Ovary (tissue), 10 donors: ENCODE measurements at places on chromosomes 5 and 9. TPM values are rescaled to one million over a fixed set of nuclear protein-coding genes. Genes with fewer than 3 reads are reported as not detected.
A peak's percentile ranks its signal among the peaks of the same experiment; 100 is the strongest.

Gene FAM153A
- total RNA-seq: 33.8 TPM

Gene AGXT2
- not detected for total RNA-seq

Gene GAS1
- total RNA-seq: 79.6 TPM

Gene GFRA3
- not detected for total RNA-seq

Gene SPINK4
- not detected for total RNA-seq

Gene PLAC8L1
- not detected for total RNA-seq

- peak; percentile 30 for DNase-seq
Measured at GRCh38 chr5:132226516-132227234, 978 bp downstream of the P4HA2 start.

DNA sequence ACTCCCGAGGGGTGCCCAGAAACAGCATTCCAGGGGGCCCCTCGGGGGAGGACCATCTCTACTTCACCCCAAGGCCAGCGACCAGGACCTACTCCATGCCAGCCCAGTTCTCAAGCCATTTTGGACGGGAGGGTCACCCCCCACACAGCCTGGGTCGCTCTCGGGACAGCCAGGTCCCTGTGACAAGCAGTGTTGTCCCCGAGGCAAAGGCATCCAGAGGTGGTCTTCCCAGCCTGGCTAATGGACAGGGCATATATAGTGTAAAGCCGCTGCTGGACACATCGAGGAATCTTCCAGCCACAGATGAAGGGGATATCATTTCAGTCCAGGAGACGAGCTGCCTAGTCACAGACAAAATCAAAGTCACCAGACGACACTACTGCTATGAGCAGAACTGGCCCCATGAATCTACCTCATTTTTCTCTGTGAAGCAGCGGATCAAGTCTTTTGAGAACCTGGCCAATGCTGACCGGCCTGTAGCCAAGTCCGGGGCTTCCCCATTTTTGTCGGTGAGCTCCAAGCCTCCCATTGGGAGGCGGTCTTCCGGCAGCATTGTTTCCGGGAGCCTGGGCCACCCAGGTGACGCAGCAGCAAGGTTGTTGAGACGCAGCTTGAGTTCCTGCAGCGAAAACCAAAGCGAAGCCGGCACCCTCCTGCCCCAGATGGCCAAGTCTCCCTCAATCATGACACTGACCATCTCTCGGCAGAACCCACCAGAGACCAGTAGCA, 83.9 kb downstream of the GOLPH3 start:
- peak; percentile 14 for DNase-seq

DNA sequence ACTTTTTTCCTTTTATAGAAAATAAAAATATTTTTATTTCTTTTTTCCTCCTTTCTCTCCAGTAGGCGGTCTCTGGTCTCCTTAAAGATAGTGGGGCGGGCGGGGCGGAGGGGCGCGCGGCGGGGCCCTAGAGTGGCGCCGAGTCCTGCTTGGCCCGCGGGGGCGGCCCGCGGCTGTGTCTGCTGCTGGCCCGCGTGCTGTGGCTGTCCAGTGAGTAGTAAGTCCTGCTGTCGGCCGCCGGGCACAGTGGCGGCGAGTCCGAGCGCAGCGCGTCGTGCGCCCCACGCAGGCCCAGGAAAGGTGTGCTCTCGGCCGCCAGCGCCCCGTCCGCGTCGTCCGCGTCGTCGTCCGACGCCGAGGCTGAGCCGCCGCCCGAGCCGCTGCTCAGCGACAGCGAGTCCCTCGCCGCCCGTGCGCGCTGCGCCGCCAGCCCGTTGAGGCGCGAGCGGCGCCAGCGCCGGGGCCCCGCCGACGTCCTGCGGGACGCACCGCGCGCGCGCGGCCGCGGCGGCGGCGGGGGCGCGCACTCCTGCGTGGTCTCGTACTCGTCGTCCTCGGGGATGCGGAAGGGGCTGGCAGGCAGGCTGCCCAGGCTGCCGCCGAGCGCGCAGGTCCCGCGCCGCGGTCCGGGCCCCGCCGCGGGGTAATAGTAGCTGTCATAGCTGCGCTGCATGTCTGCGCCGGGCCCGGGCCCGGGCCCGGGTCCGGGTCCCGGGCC, 52.3 kb downstream of the PSD2 start:
- peak; percentile 78 for DNase-seq

GRCh38 chr5:50320131-50320749, 120.8 kb downstream of the EMB start:
- no peak for DNase-seq

- peak; percentile 91 for DNase-seq
Measured at GRCh38 chr9:129175825-129176633, 2.0 kb downstream of the IER5L start.

GRCh38 chr5:91206103-91206502, 177.0 kb downstream of the ARRDC3 start:
- DNase-seq: no peak

DNA sequence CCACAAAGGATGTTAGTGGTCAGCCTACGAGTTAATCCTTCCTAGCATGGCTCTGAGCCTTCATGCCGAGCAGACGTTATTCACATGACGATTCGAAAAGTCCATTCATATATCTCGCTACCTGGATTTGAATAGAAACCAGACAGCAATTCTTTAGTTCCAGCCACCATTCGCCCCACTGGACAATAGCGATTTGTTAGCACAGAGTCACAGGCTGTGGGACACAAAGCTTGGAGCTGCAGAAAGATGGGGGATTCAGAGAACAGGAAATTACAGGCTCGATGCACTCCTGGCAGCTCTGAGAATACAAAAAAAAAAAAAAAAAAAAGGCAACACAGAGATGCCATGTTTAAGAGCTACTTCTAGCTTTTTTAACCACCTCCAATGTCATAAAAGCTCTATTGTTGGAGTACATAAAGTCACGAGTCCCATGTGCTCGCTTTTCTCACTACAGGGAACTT, 110.7 kb downstream of the NR6A1 start:
- no peak for DNase-seq

DNA sequence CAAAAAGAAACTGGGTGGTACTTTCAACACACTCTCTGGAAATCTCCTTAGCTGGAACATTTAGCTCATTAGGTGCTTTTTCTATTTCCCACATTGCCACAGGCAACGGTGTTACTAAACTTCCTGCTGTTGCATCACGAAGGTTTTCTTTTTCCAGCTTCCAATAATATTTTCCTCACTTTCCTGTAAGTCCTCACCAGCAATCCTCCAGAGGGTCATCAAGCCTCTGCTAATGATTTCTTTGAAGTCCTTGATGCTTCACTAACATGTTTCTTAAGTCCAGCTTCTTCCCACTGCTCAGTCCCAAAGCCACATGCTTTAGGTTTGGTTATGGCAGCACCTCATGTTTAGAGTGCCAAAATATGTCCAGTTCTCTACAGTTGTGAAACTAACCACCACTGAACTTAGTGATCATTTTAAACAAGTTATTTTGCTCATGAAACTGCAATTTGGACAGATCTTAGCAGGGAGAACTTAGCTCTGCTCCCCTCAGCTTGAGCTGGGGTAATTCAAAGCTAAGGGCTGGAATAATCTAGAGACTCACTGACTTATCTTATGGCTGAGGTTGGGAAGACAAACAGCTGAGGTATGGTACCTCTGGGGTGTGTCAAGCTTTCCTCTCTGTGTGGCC, 39.9 kb upstream of the RETREG1 start:
- DNase-seq: no peak

GRCh38 chr9:88807426-88807825, 183.8 kb upstream of the S1PR3 start:
- no peak for DNase-seq

GRCh38 chr9:22354699-22355384, 91.8 kb upstream of the DMRTA1 start:
- no peak for DNase-seq

GRCh38 chr5:160278343-160278742, 34.0 kb downstream of the CCNJL start:
- DNase-seq: no peak

GRCh38 chr5:171939951-171940350, 66.5 kb downstream of the FBXW11 start:
- DNase-seq: no peak

DNA sequence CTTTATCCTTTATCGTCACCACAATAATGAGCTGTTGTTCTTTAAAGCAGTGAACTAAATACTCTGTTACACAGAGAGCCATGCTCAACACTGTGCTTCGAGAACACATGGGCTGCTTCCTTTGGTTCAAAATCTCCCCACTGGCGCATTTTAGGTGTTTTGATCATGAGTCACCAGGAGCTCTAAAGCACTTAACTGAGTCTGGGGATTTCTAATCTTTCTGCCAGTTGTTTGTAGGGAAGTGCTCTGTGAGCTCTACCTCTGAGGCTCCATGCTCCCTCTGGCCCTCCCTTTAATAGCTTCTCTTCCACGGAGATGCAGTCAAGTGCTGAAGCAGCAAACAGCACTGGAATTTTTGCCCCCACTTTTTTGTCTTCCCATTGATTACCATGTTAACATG, 17.0 kb downstream of the ERAP2 start:
- DNase-seq: no peak

DNA sequence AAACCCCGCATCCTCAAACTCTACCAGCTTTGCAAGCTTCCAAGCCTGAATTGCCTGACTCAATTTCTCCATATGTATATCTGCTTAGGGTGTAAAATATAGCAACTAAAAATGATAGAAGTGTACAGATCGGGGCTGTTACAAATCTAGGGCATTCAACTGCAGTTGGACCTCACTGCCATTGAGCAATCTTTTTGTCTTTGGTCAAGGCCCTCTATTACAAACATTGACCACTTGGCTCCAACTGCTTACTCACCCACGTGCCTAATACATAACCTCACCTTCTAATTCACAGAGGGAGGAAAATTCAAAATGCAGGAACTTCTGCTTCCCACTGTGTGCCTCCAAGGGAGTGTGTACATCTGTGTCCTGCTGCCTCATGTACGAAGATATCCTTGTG, 10.0 kb downstream of the LRRC70 start:
- DNase-seq: no peak

DNA sequence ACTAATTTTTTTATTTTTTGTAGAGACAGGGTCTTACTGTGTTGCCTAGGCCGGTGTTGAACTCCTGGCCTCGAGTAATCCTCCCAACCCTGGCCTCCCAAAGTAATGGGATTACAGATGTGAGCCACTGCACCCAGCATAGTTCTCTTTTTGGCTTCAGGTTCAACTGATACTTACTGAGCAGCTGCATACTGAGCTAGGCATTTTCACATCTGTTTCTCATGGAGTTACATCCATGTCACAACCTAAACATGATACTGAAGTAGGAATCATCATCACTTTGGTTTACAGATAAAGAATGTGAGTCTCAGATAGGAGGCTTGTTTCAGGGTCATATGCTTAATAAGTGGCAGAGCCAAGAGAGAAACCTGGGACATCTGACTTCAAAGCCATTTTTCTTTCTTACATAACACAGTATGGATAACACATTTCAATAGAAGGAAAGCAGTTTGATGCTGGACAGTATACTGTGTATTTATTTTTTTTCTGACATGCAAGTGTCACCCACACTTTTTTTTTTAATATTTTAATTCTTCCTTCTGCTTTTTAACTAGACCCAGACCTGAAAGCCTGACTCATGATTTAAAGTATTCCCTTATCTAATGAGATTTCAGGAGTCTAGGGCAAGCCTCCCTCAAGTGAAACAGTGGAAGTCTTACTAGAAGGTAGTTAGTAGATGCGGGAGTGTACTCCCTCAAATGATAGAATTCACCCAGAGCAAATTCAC, 90.8 kb downstream of the HACD4 start:
- no peak for DNase-seq

GRCh38 chr5:1855596-1855995, 27.1 kb downstream of the IRX4 start:
- no peak for DNase-seq

- peak; percentile 84 for DNase-seq
Measured at GRCh38 chr9:114156657-114157421, 1.5 kb downstream of the COL27A1 start.

DNA sequence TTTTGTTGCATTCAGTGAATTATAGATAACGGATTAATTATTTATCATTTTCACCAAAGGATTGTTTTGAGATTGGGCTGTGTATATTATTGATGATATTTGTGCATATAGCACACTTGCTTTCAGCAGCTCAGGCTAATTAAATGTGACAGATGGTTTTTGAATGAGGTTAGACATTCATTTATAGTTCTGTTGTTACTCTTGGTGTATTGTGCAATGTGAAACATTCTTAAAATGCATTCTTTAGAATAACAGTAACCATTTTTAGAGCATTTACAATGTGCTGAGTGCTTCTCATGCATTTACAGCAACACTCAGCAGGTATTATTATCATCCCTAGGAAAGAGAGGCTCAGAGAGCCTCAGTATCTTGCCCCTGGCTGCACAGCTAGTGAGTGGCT, 23.8 kb downstream of the NANS start:
- no peak for DNase-seq

GRCh38 chr5:151663617-151664293, 23.0 kb downstream of the SPARC start:
- DNase-seq: no peak

DNA sequence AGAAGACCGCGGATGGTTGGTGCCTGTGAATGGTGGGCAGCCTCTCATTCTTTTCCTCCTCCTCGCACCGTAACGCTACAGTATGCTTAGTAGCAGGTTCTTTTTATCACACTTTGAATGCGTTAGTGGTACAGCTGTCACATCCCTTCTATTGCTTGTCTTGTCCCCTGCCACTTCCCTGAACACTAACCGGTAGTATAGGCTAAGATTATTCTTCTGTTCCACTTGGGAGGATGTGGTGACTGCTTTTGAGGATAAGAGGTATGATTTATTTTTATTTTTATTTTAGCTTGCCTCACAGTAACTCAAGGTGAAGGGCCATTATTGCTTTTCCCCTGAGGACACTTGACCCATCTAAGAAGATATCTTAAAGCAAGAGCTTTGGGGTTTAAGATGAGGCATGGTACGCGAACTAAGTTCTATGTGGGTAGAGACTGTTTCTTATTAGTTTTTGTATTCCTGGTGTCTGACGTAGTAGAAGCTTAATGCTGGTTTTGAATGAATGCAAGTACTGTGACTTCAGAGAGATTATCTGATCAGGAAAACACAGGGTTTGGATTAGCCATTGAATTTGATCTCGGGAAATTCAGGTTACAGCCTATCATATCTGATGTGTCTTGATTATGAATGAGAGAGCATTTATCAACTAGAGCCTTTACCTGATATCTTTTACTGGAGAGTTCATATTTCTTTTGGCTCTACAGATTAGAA, 951 bp downstream of the UNC13B start:
- DNase-seq: no peak

DNA sequence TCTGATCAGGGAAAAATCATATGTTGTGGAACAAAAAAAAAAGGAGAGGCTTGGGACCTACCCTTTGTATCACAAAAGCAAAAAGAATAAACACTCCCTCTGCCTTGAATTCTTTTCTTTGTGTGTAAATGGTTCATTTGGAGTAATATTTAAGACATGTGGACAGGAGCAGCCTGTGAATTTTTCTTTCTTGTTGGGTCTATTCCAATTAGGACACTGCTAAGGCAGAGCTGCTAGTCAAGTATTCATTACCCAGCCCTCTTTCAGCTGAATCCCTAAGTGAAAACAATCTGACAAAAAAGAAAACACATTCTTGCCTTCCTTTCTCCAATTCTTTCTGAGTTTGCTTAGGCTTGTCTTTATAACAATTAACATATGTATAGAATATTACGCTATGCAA, 330.0 kb downstream of the EBF1 start:
- no peak for DNase-seq
